Hematopoietic multipotent progenitor cell treated with erythropoietin and hydrocortisone succinate and interleukin-3 and kit ligand, for 15 days (in vitro differentiated cells): ENCODE measurements at places on chromosomes 6 and 20.

GRCh38 chr20:41222296-41222695 is 85.0 kb downstream of the PLCG1 start:
- DNase-seq = no peak

- DNase-seq = no peak
These were observed 116.9 kb downstream of the SLX4IP start for GRCh38 chr20:10551732-10552724.

DNA sequence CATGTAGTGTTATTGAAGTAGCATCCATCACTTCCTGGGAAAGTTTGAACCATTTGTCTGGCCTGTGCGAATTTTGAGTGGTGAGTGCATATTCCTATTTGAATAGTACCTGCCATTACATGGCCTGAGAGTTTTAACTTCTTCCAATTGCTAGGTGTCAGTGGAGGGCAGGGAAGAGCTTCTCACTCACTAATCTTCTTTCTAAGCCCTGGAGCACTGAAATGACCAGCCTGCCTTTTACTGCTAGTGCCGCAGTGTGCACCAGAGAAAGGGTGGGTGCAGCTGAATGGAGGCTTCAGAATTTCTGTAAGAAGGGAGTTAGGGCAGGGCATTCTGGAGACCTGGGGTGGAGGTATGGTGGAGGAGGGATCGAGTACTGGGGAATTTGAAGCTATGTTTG is 45.5 kb downstream of the RNF144B start:
- DNase-seq = no peak

- DNase-seq = no peak
These were observed 16.6 kb downstream of the HRH3 start for GRCh38 chr20:62203378-62204030.
